ENCODE measurements at places on chromosomes 2 and 18.

DNA sequence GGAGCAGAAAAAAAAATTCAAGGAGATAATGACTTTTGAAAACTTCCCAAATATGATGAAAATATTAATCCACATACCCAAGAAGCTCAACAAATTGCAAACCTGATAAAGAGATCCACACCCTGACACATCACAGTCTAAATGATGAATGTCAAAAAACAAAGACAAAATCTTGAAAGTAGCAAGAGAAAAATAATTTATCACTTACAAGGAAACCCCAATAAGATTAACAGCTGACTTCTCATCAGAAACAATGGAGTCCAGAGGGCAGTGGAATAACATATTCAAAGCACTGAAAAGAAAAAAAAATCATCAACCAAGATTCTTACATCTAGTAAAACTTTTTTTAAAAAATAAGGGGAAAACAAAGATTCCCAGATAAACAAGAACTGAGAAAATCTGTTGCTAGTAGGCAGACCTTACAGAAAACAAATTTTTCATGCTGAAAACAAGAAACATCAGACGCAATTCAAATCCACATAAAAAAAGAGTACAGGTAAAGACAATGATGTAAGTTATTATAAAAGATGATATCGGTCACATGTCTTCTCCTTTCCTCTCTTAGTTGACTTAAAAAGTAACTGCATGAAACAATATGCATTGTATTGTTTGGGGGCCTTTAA is 21.3 kb downstream of the SLC66A2 start:
- DNase-seq: peak; percentile 4

- no peak for DNase-seq
Observed at GRCh38 chr2:239475161-239476028, 74.6 kb upstream of the HDAC4 start.

GRCh38 chr2:207593277-207593676 is 31.9 kb downstream of the METTL21A start:
- DNase-seq: no peak

- no peak for DNase-seq
Observed at GRCh38 chr2:240865391-240865790, 3.2 kb upstream of the AGXT start.

GRCh38 chr2:50476174-50476573 is 555.8 kb downstream of the NRXN1 start:
- DNase-seq: peak; percentile 3

- DNase-seq: no peak
Observed at GRCh38 chr2:25230198-25230947, 62.0 kb upstream of the POMC start.

GRCh38 chr2:108428286-108429009 is 20.6 kb upstream of the GCC2 start:
- no peak for DNase-seq

DNA sequence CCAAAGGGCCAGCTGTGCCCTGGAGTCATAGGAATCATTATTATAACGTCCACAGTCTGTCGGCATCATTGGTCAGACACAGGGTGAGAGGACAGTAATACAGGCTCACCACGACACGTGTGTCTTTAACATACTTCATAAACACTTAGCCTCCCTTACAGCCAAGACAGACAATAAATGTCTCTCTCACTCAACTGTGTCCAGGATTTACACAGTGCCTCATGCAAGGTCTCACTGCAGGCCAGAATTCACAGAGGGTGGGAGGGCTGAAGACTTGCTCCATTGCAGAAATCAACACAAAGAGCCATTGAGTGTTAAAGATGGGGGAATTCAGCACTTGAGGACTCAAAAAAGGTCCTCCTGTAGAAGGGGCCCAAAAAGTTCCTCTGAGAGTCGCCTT is 210.5 kb downstream of the BCL2 start:
- DNase-seq: no peak

DNA sequence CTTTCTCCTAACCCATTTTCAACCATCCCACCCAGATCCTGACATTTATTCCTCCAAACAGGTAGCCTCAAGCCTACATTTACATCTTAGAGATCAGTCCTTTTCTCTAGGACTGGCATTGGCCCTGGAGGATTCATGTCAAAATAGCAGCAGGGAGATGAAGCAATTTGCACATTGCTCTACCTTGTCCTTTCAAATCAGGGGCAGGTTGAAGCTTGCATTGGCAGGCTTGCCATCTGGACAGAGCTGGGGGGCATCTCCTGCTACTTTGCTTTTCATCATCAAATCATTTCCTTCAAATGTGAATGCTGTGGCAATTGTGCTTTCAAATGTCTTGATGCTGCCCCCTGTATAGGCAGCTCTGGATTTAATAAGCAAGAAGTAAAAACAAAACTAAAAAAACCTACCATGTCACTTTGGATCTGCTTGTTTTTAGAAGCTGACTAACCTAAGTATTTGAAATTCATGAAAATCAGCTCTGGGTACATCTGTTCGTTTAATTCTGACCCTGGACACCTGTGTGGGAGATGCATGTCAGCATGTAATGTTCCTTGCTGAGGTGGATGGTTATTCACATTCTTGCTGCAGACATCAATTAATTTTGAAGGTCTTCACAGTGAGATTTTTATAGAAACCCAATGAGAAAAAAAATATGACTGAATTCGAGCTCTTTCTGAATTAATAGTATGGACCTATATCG is 47.9 kb downstream of the KIF5C start:
- DNase-seq: no peak

GRCh38 chr2:21277068-21278056 is 153.6 kb downstream of the TDRD15 start:
- no peak for DNase-seq

All from ACHN (cell line).